ENCODE measurements at places on chromosomes 13 and 19.

DNA sequence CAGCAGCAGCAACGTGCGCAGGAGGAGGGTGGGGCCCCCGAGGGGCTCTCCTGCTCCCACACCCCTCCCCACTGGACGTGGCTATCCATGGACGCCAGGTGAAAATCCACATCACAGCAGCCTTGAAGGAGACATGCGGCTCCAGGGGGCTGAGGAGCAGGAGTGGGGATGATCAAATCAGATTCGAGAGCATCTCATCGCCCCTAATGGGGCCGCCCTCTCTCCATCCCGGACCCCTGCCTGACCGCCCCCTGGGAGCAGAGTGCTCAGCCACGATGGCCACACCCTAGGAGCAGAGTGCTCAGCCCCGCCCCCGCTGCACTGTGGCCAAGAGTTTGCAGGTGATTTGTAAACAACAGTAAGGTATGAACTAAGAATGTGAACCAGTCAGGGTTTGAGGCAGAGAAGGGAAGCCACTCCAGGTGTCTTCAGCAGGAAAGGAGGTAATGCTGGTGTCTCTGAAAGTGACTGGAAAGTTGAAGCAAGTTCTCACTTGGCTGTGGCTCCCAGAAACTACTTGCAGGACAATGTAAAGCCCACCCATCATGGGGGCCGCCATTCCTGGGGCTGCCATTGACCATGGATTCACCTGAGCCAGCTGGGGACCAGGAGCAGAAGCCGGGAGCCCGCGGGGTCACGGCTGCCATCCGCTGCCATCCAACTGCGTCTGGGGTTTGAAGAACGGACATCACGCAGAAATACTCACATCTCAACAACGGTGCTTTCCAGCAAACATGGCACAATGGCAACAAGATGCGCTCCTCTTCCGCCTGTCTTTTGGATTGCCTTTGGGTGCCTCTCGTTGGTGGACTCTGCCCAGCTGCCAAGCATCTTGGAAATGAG, 71.8 kb downstream of the SPACA7 start:
- DNase-seq, result no peak

DNA sequence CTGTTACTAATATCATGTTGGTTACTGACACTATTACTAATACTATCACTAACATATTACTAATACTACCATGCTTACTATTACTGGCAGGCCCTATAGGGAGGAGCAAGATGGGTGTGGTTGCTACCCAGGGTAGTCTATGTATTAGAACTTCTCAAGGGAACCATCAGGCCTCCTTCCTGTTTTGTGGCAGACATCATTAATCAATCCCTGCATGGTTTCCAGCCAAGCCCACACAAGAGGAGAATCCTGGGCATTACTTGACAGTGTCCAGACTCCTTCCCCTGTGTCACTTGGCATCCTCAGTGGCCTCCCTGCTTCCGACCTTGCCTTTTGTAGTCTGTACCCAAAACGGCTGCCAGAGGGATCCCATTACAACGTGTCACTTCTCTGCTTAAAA, 8.9 kb downstream of the HAS1 start:
- no peak for DNase-seq

DNA sequence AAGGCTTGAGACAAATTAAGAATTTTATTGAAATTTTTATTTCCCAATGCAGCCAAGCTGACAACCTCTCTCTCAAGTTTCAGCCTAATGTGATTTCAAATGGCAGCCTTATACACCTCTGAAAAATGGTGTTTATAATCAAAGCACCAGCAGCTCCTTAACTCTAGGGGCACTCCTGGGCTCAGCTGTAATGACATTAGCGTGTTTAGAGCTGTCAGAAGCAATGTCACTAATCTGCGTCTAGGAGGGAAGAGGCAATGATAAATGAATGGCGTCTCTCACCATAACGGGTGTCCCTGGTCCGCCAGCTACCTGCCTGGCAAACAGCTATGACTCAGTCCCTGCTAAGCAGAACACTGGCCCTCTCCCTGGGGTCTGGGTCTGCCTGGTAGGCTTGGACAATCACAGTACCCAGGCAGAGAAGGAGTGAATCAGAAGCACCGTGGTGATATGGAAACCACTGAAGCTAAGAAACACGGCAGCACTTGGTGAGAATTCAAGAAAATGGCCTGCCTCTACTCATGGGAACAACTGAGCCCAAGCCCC, 131.8 kb upstream of the VSTM2B start:
- no peak for DNase-seq

DNA sequence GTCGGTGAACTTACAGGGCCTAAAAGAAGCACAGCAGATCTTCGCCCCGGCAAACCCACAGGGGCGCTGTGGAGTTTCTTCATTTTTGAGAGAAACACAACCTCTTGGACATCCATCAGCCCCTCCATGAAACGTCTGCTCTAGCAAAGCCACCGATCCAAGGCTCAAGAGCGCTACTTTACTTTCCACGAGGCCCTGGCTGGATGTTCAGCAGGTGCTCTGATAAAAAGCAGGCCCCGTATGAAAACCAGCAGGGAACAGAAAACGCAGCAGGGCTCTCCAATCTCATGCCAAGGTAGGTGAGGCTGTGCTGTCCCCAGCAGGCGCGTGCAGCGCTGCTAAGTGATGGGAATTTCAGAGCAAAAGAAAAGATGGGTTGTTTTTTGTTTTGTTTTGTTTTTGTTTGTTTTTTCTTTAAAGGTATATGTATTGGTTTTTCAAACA, 86.7 kb downstream of the IRS2 start:
- DNase-seq, result no peak

- DNase-seq, result peak; percentile 24
These were observed 28.7 kb downstream of the CYP4F2 start for GRCh38 chr19:15869109-15869555.
